ENCODE measurements at places on chromosomes 4 and X.

DNA sequence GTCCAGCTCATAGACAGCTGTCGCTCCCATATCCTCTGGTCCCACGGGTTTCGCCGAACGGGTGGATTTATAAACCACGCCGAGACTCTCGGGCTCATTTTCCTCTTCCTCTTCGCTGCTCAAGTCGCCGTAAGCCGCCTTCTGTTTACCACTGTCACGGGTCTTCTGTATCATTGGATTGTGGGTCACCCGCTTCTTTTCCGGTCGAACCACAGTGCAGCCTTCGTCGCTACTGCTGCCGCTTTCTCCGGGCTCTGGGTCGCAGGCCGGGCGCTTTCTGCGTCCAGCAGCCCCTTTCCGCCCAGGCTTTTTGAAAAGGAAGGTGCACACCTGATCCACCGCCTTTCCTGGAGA, 311 bp downstream of the RNF113A start:
- no peak for DNase-seq

DNA sequence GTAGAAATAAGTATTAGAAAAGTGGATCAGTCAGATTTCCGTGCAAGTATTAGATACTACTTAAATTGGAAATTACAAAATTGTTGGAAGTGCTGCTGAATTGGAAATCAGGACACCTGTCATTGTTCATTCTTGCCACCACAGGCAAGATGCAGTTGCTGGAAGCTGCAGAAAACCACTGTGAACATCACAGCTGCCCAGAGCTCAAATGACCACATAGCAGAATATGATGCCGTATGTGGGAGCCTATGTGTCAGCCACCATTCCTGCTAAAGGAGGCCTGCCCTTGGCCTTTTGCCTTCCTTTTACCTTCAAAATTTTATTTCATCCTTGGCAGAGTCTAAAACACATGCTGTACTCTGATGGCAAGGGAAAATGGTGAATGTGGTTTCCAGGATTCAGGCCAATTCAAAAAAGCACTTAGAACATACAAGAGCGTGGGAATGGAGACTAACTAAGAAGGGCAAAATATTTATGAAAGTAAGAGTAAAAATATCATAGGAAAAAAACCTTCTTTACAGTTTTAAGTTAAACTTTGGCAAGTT, 1005.5 kb upstream of the GRID2 start:
- no peak for DNase-seq

DNA sequence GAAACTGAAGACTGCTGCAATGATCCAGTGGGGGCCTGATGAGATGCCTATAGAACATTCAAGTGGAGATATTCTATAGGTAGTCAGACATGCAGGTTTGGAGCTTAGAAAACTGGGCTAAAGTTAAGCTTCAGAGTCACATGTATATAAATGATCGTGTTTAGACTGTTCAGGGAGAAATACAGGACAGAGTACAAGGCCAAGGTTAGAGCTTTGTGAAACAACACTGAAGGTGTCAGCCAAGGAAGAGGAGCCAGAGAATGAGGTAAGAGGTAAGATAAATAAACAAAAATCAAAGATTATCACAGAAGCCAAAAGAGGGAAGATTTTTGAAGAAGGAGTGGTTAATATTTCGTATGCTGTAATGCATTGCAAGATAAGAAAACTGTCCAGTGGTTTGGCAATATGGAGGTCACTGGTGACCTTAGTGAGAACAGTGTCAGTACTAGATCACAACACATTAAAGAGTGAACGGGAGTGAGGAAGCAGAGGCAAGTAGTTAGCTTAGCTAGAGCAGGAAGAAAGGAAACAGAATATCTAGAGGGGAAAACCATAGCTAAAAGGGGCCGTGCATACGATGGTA, 58.0 kb upstream of the KLHL13 start:
- no peak for DNase-seq

GRCh38 chrX:30799327-30799726, 89.7 kb downstream of the TAB3 start:
- DNase-seq = no peak

DNA sequence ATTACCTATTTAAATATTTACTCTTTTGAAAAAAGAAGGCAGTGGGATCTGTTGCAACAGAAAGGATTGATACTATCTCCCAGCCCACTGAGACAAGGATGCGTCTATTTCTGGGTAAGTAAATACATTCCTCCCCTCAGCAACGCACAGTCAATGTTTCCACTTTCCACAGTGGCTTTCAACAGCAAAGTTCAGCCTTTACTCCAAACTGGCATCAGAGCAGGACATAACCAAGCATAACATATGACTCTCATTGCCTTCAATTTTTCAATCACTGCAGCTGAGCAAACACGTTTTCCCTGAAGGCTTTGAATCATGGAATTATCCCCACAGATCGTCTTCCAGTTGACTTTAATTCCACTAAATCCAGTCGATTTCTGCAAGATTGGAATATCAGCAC, 160.3 kb upstream of the FRG1 start:
- peak; percentile 46 for DNase-seq

DNA sequence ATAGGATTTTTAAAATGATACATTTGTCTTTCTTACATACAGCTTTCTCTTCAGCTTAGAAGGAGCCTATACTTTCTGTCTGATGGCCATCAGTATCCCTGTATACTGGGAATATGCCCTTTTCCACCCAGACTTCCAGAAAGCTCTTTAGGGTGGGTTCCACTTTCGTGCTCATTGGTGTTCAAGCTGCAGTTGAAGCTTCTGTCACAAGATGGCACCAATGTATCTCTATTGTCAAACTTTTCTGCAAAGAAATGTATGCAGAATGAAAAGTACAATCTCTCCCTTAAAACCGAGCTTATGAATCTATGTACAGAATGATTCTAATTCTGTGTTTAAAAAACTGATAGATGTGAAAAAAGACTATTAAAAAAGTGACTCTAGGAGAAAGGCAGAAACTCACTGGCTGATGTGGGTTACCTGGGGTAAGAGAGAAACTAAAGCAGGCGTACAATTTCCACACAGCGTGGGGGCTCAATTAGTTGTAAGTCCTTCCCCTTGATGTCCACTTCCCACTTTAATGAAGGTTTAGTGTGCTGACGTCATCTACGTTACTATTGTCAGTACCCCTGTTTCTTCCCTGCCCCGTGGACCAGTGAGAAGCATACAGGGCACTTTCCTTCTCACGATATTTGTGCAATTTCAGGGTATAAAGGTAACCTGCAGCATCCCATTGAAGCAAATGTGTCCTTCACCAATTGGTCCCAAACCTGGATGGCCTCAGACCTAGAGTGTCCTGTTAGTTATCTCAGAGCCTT, 57.3 kb upstream of the TCEAL2 start:
- DNase-seq = peak; percentile 65

- peak; percentile 12 for DNase-seq
Observed at GRCh38 chrX:22536746-22537304, 264.1 kb downstream of the CBLL2 start.

DNA sequence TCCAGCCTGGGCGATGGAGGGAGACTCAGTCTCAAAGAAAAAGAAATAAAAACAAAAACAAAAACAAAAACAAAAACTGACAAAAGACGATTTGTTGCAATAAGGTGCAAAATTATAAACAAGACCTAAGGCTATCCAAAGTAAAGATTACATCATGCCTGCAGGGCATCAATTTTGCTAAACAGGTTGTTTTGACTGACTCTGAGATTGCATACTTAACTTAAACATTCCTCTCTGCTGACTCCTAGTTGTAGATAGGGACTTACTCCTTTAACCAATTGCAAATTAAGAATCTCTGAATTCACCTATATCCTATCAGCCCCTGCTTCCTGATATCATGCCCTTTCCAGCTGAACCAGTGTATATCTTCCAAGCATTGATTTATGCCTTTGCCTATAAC, 2687.3 kb downstream of the PCDH7 start:
- DNase-seq = no peak

GRCh38 chrX:1778817-1779216, 164.0 kb downstream of the ASMT start:
- DNase-seq = no peak

DNA sequence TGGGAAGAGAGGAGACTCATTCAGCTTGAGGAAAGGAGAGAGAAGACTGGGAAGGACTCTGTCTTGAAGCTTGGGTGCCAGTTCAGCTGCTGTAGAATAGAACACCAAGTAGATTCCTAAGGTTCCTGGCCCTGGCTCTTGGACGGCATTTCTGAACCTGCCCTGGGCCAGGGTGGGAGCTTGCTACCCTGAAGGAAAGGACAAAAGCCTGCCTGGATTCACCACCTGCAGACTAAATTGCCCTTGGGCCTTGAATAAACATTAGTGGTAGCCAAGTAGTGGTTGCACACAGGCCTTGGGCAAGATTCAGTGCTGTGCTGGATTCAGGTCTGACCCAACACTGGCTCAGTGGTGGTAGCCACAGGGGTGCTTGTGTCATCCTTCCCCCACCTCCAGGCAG, 588.4 kb upstream of the AMOT start:
- DNase-seq = no peak

GRCh38 chrX:47358387-47359065, 11.9 kb upstream of the ZNF157 start:
- DNase-seq = no peak
